ENCODE measurements at places on chromosomes 2 and 18. TPM values are rescaled to one million over a fixed set of nuclear protein-coding genes. Genes with fewer than 3 reads are reported as not detected.

VPS54 gene
- total RNA-seq, result 12.7 TPM

PID1 gene
- 0.18 TPM for total RNA-seq

PLGLB2 gene
- total RNA-seq, result 3.1 TPM

CNDP1 gene
- not detected for total RNA-seq

DNA sequence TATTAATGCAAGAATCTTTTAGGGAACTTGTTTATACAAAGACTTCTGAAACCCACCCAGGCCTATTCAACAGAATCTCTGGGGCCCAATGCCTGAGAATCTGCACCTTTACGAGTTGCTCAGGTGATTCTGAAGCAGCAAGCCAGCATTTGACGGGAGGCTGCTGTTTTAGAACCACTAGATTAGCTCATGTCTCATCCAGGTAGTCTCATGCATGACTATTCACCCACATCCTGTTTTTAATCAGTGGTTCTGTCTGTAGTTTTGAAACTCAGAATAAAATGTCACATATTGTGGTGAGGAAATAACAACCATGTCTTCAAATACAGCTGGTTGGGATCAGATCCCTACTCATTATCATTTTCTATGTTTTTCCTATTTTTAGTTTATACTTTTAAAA, 39.5 kb downstream of the CYTIP start:
- H3K27ac ChIP-seq, result peak overlapping the region; percentile 98
- peak; percentile 91 for DNase-seq
- no peaks in the 10 kb centered on the region for H3K27me3 ChIP-seq
- peaks cover 26% of the 10 kb centered on the region for H3K36me3 ChIP-seq
- peaks cover 67% of the 10 kb centered on the region for H3K4me1 ChIP-seq
- peak overlapping the region; percentile 52 for H3K4me3 ChIP-seq

DNA sequence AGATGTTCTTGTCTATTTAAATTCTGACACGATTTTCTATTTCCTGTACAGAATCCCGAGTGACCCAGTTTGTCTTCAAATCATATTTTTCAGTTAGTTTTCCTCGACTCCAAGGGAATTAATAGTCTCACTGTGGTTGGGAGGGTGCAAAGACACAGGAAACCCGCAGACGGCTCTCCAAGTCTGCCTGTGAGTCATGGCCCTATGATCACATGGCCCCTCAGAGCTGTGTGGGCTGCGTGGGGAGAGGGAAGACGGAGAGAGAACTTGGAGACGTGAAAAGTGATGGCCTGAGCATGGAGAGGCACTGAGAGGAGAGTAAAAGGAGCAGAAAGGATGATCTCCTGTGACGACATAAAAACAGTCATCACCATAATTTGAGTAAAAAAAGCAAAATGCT, 989.9 kb downstream of the DCDC2C start:
- DNase-seq, result no peak
- no peaks in the 10 kb centered on the region for H3K36me3 ChIP-seq
- H3K27ac ChIP-seq, result no peak overlapping the region
- H3K4me3 ChIP-seq, result no peak overlapping the region

DNA sequence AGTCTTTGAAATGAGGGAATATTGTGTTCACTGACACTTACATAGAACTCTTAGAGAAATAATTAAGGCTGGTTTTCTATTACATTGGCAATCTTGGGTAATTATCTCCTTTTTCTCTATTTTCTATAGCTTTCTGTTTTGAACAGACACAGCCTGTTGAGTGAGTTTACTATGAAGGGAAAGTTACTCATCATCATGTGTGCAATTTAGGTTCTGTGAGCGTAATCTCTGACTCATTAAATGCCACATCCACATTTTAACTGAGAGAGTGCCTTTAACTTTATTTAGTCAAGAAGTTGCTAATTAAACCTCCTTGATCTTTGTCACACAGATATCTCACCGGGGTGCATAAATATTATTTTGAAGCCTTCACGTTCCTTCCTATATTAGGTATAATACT, 174.0 kb upstream of the SLC8A1 start:
- no peaks in the 10 kb centered on the region for H3K27me3 ChIP-seq
- no peaks in the 10 kb centered on the region for H3K4me1 ChIP-seq
- no peak for DNase-seq
- H3K27ac ChIP-seq, result no peak overlapping the region
- H3K36me3 ChIP-seq, result no peaks in the 10 kb centered on the region
- no peak overlapping the region for H3K4me3 ChIP-seq

DNA sequence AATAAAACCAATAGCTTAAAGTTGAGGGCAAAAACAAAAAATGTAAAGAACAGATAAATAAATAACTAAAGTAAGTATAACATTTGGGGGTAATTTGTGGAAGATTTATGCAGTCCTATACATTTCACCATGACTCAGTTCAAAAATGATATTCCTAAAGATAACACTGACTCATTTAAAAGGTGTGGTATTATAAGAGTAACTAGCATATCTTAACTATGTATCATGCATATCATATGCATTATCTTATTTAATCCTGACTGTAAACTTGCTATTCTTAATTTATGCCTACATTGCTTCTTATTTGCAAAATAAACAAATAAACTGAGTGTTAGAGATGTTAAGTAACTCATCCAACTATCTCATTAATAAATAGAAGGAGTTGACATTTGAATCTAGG, 726.5 kb upstream of the PKDCC start:
- H3K27me3 ChIP-seq, result no peaks in the 10 kb centered on the region
- no peaks in the 10 kb centered on the region for H3K4me1 ChIP-seq
- H3K27ac ChIP-seq, result no peak overlapping the region
- H3K4me3 ChIP-seq, result no peak overlapping the region
- DNase-seq, result no peak

- H3K27ac ChIP-seq, result no peak overlapping the region
- H3K36me3 ChIP-seq, result no peaks in the 10 kb centered on the region
- peaks cover 4% of the 10 kb centered on the region for H3K27me3 ChIP-seq
- no peak overlapping the region for H3K4me3 ChIP-seq
- H3K4me1 ChIP-seq, result no peaks in the 10 kb centered on the region
- DNase-seq, result no peak
Measured at GRCh38 chr18:24831871-24832665, 371.6 kb downstream of the HRH4 start.

DNA sequence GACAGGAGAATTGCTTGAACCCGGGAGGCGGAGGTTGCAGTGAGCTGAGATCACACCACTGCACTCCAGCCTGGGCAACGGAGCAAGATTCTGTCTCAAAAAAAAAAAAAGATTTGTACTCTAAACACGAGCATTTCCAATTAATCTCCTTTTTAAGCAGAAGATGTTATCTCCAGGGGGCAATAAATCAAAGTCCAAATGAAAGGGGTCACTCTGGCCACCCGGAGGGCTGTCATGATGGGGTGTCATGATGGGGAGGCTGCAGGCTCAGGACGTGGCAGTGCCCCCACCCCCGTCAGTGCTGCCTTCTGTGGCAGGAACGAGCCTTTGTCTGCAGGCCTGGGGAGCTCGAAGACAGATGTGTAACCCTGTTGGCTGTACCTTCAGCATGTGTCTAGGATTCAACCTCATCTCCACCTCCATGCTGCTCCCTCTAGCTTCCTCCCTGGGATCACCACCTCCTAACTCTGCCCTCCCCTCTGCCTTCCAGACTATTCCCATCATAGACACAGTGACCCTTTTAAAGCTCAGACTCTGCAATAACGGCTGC, 76.9 kb upstream of the YWHAQ start:
- H3K4me3 ChIP-seq, result no peak overlapping the region
- H3K4me1 ChIP-seq, result peaks cover 8% of the 10 kb centered on the region
- H3K27me3 ChIP-seq, result no peaks in the 10 kb centered on the region
- H3K36me3 ChIP-seq, result no peaks in the 10 kb centered on the region
- no peak for DNase-seq

DNA sequence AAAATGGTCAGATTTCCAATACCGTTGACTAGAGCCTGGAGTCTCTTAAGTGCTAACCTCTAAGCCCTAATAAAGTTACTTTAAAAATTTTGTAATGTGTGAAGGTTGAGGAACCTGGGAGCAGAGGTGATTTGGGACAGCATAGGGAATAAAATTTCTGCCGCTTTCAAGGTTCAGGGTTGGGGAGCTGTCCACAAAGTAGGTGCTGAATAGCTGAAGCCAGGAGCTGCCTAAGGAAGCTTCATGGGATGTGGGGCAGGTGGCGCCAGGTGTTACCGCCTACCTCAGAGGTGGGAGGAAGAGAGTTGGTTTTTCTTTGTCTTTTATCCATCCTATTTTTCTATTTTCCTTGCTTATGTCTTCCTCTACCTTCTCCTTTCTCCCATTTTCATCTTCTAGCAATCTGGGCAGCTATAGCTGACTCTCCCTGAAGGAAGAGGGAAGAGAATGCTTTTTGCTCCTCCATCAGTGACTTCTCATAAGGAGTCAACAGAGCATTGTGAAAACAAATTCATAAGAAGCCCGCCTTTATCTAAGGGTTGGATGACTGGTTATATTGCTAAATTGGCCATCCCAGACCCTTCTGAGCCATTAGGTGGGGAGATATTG, 178.7 kb downstream of the CLIP4 start:
- H3K4me1 ChIP-seq, result no peaks in the 10 kb centered on the region
- no peak overlapping the region for H3K27ac ChIP-seq
- no peak overlapping the region for H3K4me3 ChIP-seq
- peaks cover 35% of the 10 kb centered on the region for H3K27me3 ChIP-seq
- DNase-seq, result no peak

DNA sequence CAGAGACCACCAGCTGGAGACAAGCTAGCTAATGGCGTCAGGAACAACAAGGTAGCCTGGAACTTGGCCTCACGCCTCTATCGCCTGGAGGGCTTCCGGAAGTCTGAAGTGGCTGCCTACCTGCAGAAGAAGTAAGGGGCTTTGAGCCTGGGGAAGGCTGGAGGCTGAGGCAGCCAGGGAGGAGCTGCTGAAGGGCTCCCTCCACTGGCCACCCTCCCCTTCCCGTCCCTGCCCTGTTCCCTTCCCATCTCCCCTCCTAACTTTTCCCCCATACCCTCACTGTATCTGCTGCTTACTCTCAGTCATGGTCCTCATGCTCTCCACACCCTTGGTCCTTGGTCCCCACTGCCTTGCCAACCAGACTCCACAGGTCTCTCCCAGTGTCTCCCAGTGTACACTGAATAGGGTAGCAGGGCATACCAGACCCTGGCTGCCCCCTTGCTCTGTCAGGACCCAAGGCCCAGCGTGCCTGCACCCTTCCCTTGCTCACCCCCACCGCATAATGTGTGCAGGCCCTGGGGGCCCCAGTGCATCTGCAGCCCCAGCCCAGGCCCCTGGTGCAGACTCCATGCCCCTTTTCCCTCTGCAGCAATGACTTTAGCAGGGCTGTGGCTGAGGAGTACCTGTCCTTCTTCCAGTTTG, 18.8 kb downstream of the PSD4 start:
- H3K4me3 ChIP-seq, result no peak overlapping the region
- no peak for DNase-seq
- H3K36me3 ChIP-seq, result peaks cover 89% of the 10 kb centered on the region
- H3K27me3 ChIP-seq, result no peaks in the 10 kb centered on the region

- no peaks in the 10 kb centered on the region for H3K36me3 ChIP-seq
- no peak for DNase-seq
- no peak overlapping the region for H3K27ac ChIP-seq
- H3K27me3 ChIP-seq, result peaks cover 3% of the 10 kb centered on the region
- H3K4me1 ChIP-seq, result no peaks in the 10 kb centered on the region
Measured at GRCh38 chr2:84126530-84126929, 332.6 kb downstream of the SUCLG1 start.

- H3K27me3 ChIP-seq, result peaks cover 26% of the 10 kb centered on the region
- no peak for DNase-seq
- H3K27ac ChIP-seq, result no peak overlapping the region
Measured at GRCh38 chr2:151947813-151948165, 119.6 kb upstream of the ARL5A start.

GRCh38 chr18:56975276-56975675, 171.6 kb upstream of the BOD1L2 start:
- H3K27ac ChIP-seq, result no peak overlapping the region
- DNase-seq, result no peak
- H3K4me3 ChIP-seq, result no peak overlapping the region
- H3K4me1 ChIP-seq, result no peaks in the 10 kb centered on the region
- no peaks in the 10 kb centered on the region for H3K27me3 ChIP-seq

GRCh38 chr2:211516537-211516936, 960.1 kb downstream of the CPS1 start:
- H3K27ac ChIP-seq, result no peak overlapping the region
- no peaks in the 10 kb centered on the region for H3K27me3 ChIP-seq
- no peaks in the 10 kb centered on the region for H3K36me3 ChIP-seq
- no peaks in the 10 kb centered on the region for H3K4me1 ChIP-seq

- no peak for DNase-seq
- H3K4me1 ChIP-seq, result no peaks in the 10 kb centered on the region
- no peaks in the 10 kb centered on the region for H3K36me3 ChIP-seq
- H3K27ac ChIP-seq, result no peak overlapping the region
Measured at GRCh38 chr2:238791354-238791753, 56.5 kb upstream of the TWIST2 start.

DNA sequence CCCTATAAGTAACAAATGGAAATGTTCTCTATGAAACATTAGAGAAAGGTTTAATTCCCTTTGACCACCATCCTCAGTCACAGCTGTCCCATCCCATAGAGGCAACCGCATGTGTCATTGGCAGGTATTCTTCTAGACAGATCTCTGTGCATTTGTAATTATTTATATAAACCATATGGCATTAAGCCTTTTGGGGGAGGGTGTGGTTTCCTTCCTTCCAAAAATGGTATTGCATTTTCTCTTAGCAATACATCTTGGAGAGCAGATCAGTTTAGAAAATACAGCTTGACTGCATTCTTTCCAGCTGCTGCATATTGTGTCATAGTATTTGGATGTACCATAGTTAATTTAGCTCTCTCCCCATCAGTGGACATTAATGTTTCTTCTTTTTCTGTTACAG, 57.7 kb downstream of the LCLAT1 start:
- H3K27me3 ChIP-seq, result no peaks in the 10 kb centered on the region
- peak overlapping the region; percentile 94 for H3K27ac ChIP-seq
- no peak for DNase-seq
- H3K4me3 ChIP-seq, result no peak overlapping the region
- peaks cover 10% of the 10 kb centered on the region for H3K36me3 ChIP-seq
- H3K4me1 ChIP-seq, result peaks cover 54% of the 10 kb centered on the region

Data from naive thymus-derived CD8-positive, alpha-beta T cell (primary cell).